ENCODE measurements at places on chromosomes 2 and 18.

- no peak for DNase-seq
Observed at GRCh38 chr2:47373747-47374146, 29.2 kb upstream of the MSH2 start.

DNA sequence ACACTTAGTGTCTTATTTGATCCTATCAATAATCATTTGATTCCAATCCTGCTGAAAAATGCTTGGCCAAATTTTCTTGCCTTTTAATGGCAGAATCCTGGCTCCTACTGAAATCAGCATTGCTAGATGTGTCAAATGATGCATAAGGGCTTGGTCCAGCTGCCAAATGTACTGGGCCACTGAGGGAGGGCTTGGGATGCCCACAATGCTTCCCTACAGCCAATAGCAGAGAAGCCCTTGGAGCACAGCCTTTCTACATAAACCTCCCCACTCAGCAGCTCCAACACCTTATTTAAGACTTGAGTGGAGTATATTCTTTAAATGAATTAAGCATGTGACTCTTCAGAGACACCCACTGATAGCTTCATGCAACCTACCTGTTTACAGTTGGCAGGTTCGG is 3.6 kb downstream of the ALK start:
- DNase-seq: no peak

- DNase-seq: no peak
Observed at GRCh38 chr18:49936821-49937220, 123.5 kb upstream of the ACAA2 start.

DNA sequence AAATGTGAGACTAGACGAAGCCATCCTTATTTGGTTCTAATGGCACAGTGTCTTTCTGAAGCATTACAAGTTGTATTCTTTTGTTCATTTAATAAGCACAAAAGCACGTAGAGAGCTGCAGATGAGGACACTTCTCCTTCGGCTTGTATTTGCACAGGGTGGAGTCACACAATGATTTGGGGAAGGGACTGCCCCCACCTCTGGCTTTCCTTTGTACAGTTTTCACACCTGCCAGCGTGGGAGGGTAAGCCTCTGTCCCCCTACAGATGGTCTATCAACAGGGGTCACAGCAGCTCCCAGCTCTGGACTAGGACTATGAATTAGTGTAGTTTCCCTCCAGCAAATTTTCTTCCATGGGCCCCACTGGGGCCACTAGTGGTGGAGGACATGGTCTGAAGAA is 108.2 kb upstream of the KLHL14 start:
- DNase-seq: no peak

- DNase-seq: no peak
Observed at GRCh38 chr2:99420751-99421299, 69.0 kb downstream of the REV1 start.

DNA sequence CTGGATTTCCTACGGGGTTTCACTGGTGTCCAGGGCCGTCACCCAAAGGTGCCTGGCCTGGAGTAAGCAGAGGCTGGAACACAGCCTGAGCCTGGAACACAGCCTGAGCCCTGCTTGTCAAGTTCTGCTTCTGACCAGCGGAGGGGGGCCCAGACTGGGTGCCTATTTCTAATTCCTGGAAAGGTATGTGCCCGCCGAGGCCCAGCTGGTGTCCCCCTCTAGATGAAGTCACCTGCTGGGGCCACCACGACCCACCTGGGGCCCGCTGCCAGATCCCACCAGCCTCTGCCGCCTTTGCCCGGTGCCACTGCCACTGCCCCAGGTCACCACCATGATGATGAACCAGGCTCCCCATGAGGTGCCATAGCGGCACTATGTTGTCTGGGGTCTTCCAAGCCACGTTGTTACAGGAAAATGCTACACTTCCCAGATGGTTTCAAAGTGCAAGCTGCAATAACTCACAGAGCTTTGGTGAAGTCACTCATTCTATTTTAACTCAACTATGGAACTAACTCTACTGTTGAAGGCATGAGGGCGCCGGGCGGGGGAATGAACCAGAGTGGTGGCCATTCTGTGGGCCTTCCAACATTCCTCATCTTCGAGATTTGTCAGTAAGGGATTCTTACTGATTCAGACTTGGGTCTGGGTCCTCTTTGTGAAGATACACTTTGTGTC is 40.9 kb upstream of the LAPTM4A start:
- DNase-seq: no peak

- no peak for DNase-seq
Observed at GRCh38 chr2:202718614-202719013, 83.8 kb downstream of the FAM117B start.

GRCh38 chr18:2515908-2516625 is 55.2 kb downstream of the METTL4 start:
- no peak for DNase-seq

DNA sequence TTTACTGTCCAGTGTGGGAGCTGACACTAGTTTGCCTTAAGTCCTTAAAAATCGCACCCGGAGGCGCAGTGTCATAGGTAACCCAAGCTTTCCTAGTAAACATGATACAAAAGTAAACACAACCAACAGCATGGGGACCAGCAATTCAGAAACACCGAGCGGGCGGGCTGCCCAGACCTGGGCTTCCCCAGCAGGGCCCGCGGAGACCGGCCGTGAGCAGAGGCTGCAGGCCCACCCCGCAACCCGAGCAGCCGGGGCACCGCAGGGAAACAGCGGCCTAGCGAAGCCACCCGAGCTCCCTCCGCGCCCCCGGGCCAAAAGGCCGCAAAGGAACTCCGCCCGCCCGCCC is 296 bp downstream of the TTC21B start:
- DNase-seq: no peak

Measured in coronary artery (tissue), 2 donors.